ENCODE measurements at places on chromosomes 1 and 21.

DNA sequence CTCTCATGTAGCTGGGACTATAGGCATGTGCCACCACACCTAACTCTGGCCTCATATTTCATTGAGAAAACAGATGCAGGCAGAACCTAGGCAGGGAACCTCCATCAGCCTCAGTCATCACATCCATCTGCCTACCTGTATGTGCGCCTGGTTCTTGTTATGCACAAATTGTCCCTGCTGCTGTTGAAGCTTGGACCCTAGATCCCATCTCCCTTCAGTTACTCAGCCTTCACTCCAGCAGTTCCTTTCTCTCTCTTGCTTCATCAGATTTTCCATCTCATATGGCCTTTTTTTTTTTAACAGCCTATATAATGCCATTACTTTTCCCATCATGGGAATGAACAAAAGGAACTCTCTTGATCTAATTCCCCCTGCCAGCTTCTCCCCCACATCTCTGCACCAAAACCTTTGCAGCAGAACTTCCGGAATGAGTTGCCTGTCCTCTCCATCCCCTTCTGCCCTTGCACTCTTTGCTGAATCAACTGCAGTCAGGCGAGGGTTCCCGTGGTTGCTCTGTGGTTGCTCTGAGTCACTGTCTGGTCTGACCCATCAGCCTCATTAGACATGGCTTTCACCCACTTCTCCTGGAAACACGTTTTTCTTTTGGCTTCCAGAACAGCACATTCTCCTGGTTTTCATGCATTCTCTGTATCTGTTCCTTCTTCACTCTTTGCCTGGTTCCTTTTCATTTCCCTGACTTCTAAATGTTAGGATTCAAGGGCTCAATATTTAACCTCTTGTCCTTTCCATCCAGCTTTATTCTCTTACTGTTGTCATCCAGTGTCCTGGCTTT is 41.5 kb downstream of the UBE4B start:
- peak; percentile 98 for DNase-seq

- no peak for DNase-seq
Measured at GRCh38 chr1:235646463-235646862, 3.1 kb downstream of the GNG4 start.

- DNase-seq, result peak; percentile 82
Measured at GRCh38 chr1:183281039-183281438, 95.0 kb downstream of the LAMC2 start.

DNA sequence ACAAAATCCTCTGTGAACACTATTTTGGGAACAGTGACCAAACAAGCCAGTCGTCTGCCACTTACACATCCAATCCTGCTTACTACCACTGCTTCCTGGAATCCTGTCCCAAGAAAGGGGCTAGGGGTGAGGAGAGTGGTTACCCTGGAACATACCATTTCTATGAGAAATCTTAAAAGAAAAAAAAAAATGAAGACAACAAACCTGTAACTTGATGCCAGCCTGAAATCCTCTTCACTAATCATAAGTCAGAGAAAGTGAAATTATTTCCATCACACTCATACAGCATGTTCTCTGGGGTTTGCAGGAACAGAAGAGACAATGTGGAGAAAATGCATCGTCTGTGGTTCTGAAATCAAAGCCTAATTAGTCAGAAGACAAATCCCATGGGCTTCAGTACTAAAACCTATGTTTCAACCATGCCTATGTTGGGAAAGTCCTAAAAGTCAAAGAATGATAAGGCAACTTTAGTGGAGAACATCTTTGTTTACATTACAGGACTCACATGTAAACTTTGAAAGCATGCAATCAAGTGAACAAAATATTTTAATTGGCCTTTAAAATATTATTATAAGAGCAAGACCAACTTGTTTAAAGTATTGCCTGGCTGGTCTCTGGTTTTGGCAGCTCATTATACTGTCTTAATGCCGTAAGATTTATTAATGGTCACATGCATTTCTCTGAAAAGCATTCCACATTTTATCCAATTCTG is 220.7 kb downstream of the LTN1 start:
- peak; percentile 84 for DNase-seq

- no peak for DNase-seq
Measured at GRCh38 chr1:208531003-208531750, 287.0 kb upstream of the PLXNA2 start.

GRCh38 chr1:17869815-17870214 is 114.7 kb downstream of the ACTL8 start:
- DNase-seq, result peak; percentile 25

DNA sequence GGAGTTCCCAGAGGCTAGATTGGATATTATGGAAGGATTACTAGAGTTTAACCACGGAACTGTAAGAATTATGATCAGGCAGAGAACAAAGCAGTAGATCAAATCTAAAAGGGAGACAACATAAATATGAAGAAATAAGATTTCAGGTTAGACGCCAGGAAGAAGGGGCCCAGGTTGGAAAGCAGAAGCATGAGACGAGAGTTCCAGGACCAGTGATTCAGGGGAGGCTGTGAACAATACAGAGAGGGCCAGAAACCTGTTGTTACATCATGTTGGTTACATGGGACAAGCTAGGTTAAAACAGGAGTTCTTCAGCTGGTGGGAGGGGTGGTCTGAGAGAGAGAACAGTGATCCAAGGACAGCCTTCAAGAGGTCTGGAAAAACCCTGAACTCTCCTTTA is 128.4 kb upstream of the MROH9 start:
- DNase-seq, result no peak

- no peak for DNase-seq
Measured at GRCh38 chr1:206079135-206079534, 26.2 kb downstream of the RHEX start.

All from fibroblast of lung (primary cell).